Nasal cavity respiratory epithelium epithelial cell of viscerocranial mucosa (primary cell): ENCODE measurements at places on chromosomes 6 and 20. TPM values are rescaled to one million over a fixed set of nuclear protein-coding genes. Genes with fewer than 3 reads are reported as not detected.

The C6orf163 gene
- 0.68 and 3.2 TPM in 2 replicates for total RNA-seq

The SRSF12 gene
- 0.34 and 0.36 TPM in 2 replicates for total RNA-seq

The CLDN20 gene
- not detected in 2 replicates for total RNA-seq

The TNXB gene
- 1.0 and 2.1 TPM in 2 replicates for total RNA-seq

The MOG gene
- not detected in 2 replicates for total RNA-seq

The AP5S1 gene
- total RNA-seq: 10.9 and 11.3 TPM in 2 replicates

The RIPPLY2 gene
- total RNA-seq: 0.64 TPM in 1 of 2 replicates, not detected in the other

The NRSN1 gene
- total RNA-seq: not detected in 2 replicates

The SLC2A10 gene
- total RNA-seq: 6.5 and 12.1 TPM in 2 replicates

The EMILIN3 gene
- not detected in 2 replicates for total RNA-seq

The TRIM31 gene
- total RNA-seq: under 0.01 TPM in 2 replicates

The VEGFA gene
- total RNA-seq: 459 and 779 TPM in 2 replicates

The PRSS35 gene
- under 0.01 TPM in 1 of 2 replicates, not detected in the other for total RNA-seq

The SOX18 gene
- total RNA-seq: not detected in 2 replicates

The PHF10 gene
- 9.9 and 22.4 TPM in 2 replicates for total RNA-seq

The DTNBP1 gene
- total RNA-seq: 9.7 and 10.3 TPM in 2 replicates

The GATA5 gene
- total RNA-seq: not detected in 2 replicates

The PHF1 gene
- 10.3 and 13.0 TPM in 2 replicates for total RNA-seq

The STMN3 gene
- total RNA-seq: under 0.01 and 1.2 TPM in 2 replicates

The VGLL2 gene
- not detected in 2 replicates for total RNA-seq

The SMOC2 gene
- 0.14 TPM in 1 of 2 replicates, not detected in the other for total RNA-seq

The HCRTR2 gene
- total RNA-seq: not detected in 2 replicates

The TREM2 gene
- total RNA-seq: 0.36 and 1.4 TPM in 2 replicates

The MUCL3 gene
- total RNA-seq: not detected in 2 replicates

The PSORS1C1 gene
- 1.7 and 6.0 TPM in 2 replicates for total RNA-seq

The RAET1E gene
- 15.0 and 18.5 TPM in 2 replicates for total RNA-seq

The CST2 gene
- 0.14 TPM in 1 of 2 replicates, not detected in the other for total RNA-seq

The RPL7L1 gene
- 140 and 154 TPM in 2 replicates for total RNA-seq

The TRIM10 gene
- not detected in 2 replicates for total RNA-seq

The ANKRD6 gene
- total RNA-seq: 6.5 and 23.2 TPM in 2 replicates

The SPINT3 gene
- total RNA-seq: not detected in 2 replicates

The RAD21L1 gene
- total RNA-seq: not detected in 2 replicates

The LAMA5 gene
- total RNA-seq: 50.9 and 289 TPM in 2 replicates

The TBP gene
- 12.6 and 20.9 TPM in 2 replicates for total RNA-seq

The PBOV1 gene
- not detected in 2 replicates for total RNA-seq

The LZTS3 gene
- 13.5 and 14.4 TPM in 2 replicates for total RNA-seq

The EPHA7 gene
- under 0.01 TPM in 1 of 2 replicates, not detected in the other for total RNA-seq

The OR12D3 gene
- total RNA-seq: not detected in 2 replicates

The ZMYND8 gene
- total RNA-seq: 13.7 and 33.9 TPM in 2 replicates

The OPN5 gene
- under 0.01 TPM in 1 of 2 replicates, not detected in the other for total RNA-seq

The KCNK16 gene
- total RNA-seq: not detected in 2 replicates

The ETV7 gene
- under 0.01 and 0.36 TPM in 2 replicates for total RNA-seq

The ASIP gene
- total RNA-seq: not detected in 2 replicates

The CALHM6 gene
- total RNA-seq: 0.43 and 0.68 TPM in 2 replicates

The CCN5 gene
- total RNA-seq: not detected in 2 replicates

The NOTCH4 gene
- total RNA-seq: 0.28 and 0.34 TPM in 2 replicates

The SLA2 gene
- total RNA-seq: not detected in 2 replicates

The CLIC5 gene
- 0.07 TPM in 1 of 2 replicates, not detected in the other for total RNA-seq

The MYB gene
- total RNA-seq: under 0.01 and 0.36 TPM in 2 replicates

The RIPOR2 gene
- total RNA-seq: under 0.01 and 0.07 TPM in 2 replicates

The SLC35D3 gene
- total RNA-seq: not detected in 2 replicates

The RNF217 gene
- total RNA-seq: 16.7 and 52.5 TPM in 2 replicates

The IRF4 gene
- under 0.01 TPM in 1 of 2 replicates, not detected in the other for total RNA-seq

The PRL gene
- not detected in 2 replicates for total RNA-seq

The PRICKLE4 gene
- total RNA-seq: under 0.01 and 1.1 TPM in 2 replicates

The FHL5 gene
- not detected in 2 replicates for total RNA-seq

The TCP11 gene
- total RNA-seq: under 0.01 TPM in 1 of 2 replicates, not detected in the other

The SLCO4A1 gene
- total RNA-seq: 0.57 and 4.8 TPM in 2 replicates

The TAGAP gene
- 0.34 and 0.43 TPM in 2 replicates for total RNA-seq
